ENCODE measurements at places on chromosomes 16 and 17.

DNA sequence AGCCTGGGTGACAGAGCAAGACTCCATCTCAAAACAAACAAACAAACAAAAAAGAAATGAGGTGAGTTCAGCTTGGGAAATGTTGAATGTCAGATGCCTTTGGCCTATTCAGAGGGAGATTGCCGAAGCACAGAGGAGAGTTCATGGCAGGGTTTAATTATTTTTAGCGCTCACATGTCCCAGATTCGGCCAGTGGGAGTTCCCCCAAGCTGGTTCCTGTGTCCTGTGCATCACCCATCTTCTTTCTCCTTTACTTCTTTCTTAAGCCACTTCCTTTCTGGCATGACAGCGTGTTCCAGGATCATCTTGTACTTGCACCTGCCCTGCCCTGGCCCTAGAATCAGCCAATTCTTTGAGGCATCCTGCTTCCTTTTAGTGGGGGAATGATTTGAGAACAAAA, 9.2 kb downstream of the MPV17L start:
- no peak for DNase-seq

DNA sequence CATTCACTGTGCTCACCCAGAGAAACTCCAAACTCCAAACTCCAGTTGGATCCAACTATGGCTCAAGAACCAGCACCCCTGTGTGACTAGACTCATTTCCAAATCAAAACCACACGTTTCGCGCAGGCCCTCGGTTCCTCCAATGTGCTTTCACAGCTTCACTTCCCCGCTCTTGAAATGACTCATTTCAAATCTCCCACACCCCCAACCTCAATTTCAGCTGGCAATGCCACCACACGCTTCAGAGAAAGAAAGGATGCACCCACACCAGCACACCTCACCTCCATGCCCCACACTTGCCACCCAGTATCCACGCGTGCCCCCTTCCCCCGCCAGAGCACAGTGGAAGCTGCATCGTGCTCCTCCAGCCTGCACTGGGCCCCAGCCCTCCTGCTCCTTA, 9.0 kb downstream of the TMEM92 start:
- DNase-seq, result no peak

DNA sequence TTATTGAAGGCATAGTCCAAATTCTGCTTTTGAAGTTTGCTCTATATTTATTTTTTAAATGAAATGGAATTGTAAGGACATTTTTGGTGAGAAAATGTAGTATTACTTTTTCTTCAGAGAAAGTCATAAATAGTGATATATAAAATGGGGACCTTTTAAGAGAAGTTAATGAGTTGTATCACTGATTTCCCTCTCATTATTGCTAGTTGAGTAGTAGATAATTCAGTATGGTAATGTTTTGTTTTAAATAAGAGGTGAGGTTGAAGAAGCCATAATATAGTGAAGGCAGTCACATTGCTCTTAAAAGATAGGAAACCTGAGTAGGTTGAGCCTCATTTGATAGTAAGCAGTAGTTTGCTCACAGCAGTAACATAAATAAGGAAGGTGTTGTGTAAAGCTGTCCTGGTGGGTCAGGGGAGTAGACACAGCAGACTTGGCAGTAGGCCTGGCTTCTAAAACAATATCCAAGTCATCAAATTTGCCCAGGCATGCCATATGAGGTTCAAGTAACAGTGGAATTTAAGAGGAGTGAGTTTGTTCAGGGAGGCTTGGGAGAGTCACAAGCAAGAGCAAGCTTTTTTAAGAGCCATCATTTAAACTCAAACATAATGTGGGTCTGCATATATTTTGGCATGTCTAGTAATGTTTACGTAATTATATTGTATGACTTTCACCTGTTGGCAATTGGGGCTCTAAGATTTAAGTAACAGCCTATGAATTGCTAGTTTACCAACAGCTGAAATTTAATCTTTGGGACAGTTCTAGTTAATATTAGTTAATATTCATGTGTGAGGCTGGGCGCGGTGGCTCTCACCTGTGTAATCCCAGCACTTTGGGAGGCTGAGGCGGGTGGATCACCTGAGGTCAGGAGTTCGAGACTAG, 6.5 kb downstream of the NFATC3 start:
- peak; percentile 68 for DNase-seq

- no peak for DNase-seq
Observed at GRCh38 chr17:29728490-29728889, 105.8 kb upstream of the CORO6 start.

GRCh38 chr17:2784864-2785263, 11.4 kb upstream of the RAP1GAP2 start:
- no peak for DNase-seq

DNA sequence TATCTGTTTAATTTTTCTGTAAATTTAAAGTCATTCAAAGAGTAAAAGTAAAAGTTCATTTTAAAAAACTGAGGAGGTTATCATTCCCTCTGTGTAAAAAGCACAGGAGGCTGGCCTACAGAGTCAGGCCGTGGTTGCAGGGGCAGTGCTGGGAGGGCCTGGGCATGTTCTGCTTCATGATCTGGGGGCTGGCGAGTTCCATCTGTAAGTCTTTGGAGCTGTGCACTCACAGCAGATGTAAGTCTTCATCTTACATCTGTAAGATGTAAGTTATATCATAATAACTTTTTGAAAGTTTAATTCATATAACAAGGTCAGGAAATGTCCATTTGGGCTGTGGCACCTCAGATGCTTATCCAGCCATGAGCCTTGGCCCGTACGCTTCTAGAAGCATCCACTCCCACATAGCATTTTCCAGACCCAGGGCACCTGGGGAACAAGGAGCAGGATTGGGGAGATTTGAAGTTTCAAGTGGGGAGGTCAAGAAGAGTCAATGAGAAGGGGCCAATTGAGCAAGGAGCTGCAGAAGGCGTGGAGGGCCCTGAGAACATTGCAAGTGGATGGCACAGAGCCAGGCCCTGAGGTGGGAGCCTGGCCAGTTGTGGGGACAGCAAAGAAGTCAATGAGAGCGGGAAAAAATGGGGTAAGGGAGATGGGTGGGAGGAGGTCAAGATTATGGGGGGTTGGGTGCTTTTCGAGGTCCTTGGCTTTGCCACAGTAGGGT, 54.1 kb downstream of the TNFRSF13B start:
- no peak for DNase-seq
